ENCODE measurements at places on chromosomes 4 and X.

GRCh38 chr4:4387531-4388310 is 819 bp downstream of the NSG1 start:
- DNase-seq: no peak

DNA sequence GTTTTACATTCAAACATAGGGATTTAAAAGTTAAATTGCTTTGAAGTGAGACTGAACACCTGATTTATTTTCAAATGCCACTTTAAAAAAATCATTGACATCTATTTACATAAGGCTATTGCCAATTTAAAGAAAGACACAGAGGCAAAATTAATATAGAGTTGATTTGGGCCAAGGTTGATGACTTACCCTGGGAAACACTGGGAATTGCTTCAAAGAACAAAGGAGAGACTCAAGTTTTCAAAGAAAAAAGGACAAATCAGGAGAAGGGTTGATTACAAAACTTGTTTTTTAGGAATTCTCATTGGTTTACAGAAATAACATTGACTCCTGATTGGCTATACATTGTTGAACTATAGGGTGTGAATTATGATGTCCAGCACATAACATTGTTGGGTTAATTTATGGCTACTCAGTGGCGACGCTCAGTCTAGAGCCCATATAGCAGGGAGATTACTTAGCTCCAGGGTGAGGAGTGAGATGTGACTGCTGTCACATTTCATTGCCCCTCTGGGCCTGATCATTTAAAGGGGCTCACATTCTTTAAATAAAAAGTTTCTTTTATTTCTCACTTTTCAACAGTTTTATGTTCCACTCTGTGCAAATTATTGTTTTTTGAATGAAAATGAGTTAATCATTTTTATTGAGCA is 184.6 kb downstream of the SPATA18 start:
- no peak for DNase-seq

DNA sequence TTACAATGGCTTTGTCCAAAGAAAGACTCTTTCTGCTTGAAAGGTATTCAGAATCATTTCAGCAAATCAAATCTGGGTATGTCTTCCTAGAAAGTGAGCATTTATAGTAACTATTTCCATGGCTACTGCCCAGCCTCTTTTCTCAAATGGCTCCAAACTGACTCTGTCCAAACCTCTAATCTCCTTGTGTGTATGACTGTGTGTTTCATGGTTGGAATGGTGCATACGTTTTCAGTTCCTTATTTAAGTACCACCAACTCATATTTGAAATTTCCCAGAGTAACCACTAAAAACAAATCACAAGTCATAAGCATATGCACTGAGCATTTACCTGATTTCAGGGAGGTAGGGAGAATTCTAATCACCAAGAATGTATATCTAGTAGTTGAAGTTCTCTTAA is 106.0 kb downstream of the TMEM144 start:
- no peak for DNase-seq

- DNase-seq: no peak
Measured at GRCh38 chrX:3651277-3651676, 62.2 kb downstream of the PRKX start.

DNA sequence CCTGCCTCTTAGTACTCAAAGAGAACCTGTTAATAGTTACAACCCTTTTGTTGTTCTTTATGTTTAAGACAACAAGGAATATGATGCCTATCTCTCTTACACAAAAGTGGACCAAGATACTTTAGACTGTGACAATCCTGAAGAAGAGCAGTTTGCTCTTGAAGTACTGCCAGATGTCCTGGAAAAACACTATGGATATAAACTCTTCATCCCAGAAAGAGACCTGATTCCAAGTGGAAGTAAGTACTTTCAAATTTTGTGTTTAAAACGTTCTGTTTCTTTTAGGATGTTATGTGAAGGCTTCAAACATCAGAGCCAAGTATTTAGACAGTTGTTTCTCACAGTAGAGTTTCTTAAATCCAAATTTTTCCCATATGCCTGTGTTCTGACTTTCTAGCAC is 67.2 kb upstream of the NRK start:
- no peak for DNase-seq

DNA sequence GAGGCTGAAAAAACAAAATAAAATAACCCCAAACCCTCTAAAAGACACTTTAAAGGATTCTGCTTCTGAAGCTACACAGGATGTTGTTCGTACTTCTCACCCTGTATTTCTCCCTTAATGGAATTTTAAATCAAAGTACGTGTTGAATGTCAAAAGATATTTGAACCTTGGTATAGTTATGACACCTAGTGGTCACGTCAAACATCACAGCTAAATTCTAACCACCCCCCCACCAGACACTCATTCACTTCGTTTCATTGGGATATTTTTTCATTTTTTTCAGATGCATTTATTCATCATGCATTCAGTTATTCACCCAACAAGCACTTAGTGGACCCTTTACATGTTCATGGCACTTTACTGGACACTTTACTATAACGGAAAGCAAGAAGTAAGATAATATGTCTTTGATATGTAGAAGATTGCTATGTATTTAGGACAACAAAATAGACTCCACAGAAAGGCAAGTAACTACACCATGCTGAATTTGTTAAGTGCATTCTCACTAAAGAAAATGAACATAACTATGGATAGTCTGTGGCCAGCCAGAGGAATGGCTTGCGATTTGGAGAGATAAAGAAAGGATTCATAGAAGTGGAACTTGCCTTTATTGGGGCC is 62.5 kb upstream of the GPR174 start:
- DNase-seq: peak; percentile 14

DNA sequence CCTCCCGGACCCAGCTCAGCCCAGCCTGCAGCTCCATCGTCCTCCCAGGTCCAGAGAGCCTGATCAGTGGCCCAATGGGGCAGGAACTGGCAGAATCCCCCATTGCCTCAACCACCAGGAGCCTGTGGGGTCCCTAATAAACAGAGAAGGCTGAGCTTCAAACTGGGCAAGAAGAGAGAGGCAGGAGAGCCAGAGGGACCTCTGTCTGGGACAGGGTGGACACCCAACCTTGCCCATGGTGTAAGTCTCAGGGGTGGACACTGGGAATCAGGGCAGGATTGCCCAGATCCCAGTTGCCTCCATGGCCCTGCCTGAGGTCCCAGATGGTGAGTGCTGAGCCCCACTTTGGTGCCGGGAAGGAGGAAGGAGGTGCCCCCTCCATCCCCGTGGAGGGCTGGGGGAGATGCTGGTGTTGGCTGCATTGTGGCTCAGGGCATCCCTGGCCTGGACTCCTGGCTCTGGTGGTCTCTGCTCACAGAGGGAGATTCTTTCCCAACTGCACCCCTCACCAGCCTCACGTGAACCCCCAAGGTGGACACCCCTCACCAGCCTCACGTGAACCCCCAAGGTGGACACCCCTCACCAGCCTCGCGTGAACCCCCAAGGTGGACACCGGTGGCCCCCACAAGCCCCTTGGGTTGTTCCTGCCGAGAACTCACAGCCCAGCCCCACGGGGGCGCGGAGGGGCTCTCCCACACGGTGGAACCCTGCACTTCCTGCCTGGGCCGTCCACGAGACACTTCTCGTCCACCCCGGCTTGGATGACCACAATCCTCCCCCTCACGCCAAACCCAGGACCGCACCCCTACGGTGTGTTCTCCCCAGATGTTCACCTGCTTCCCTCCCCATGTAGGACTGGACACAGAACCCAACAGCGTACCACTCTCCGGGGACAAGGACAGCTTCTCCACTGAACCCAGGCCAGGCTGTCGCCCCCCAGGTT is 5.4 kb downstream of the CPLX1 start:
- no peak for DNase-seq

Data from activated CD4-positive, alpha-beta T cell treated with anti-CD3 and anti-CD28 coated beads, Interleukin-2, amount 50 U/mL, for 1 hour (primary cell).